NCI-H460 (cell line): ENCODE measurements at places on chromosomes 7 and 10. TPM values are rescaled to one million over a fixed set of nuclear protein-coding genes. Genes with fewer than 3 reads are reported as not detected.

The SAMD9L gene
- total RNA-seq, result 3.8 and 4.7 TPM in 2 replicates

The MYH16 gene
- not detected in 2 replicates for total RNA-seq

The NACAD gene
- 0.14 TPM in 1 of 2 replicates, not detected in the other for total RNA-seq

The XRCC2 gene
- total RNA-seq, result 9.4 and 12.3 TPM in 2 replicates

The PHYHIPL gene
- not detected in 2 replicates for total RNA-seq

The SPDYE6 gene
- total RNA-seq, result not detected in 2 replicates

The CDHR3 gene
- total RNA-seq, result 2.1 and 5.4 TPM in 2 replicates

The GRID2IP gene
- not detected in 2 replicates for total RNA-seq

The GARS1 gene
- total RNA-seq, result 477 and 493 TPM in 2 replicates

The NPY4R2 gene
- total RNA-seq, result not detected in 2 replicates

The CFAP69 gene
- total RNA-seq, result 3.2 and 4.3 TPM in 2 replicates

The ATRNL1 gene
- total RNA-seq, result 6.8 and 7.8 TPM in 2 replicates

The RBM20 gene
- 2.0 and 2.3 TPM in 2 replicates for total RNA-seq

The CALCR gene
- 0.17 and 0.32 TPM in 2 replicates for total RNA-seq

The AHCYL2 gene
- total RNA-seq, result 22.1 and 23.5 TPM in 2 replicates

The TSPAN12 gene
- 9.1 and 9.6 TPM in 2 replicates for total RNA-seq

The NRF1 gene
- total RNA-seq, result 14.8 and 14.9 TPM in 2 replicates

The AP4M1 gene
- 15.8 and 18.1 TPM in 2 replicates for total RNA-seq

The ITIH5 gene
- not detected in 2 replicates for total RNA-seq

The SLC13A1 gene
- not detected in 2 replicates for total RNA-seq

The LRRD1 gene
- not detected in 2 replicates for total RNA-seq

The INHBA gene
- 2.7 and 3.1 TPM in 2 replicates for total RNA-seq

The HYAL4 gene
- not detected in 2 replicates for total RNA-seq

The HOXA2 gene
- 1.8 and 3.0 TPM in 2 replicates for total RNA-seq

The TMEM139 gene
- total RNA-seq, result 4.0 and 7.3 TPM in 2 replicates

The ADO gene
- total RNA-seq, result 41.0 and 42.5 TPM in 2 replicates

The BBIP1 gene
- total RNA-seq, result 95.8 and 110 TPM in 2 replicates

The MXI1 gene
- total RNA-seq, result 34.3 and 34.8 TPM in 2 replicates

The ADCYAP1R1 gene
- total RNA-seq, result not detected in 2 replicates

The KIAA1549 gene
- total RNA-seq, result 6.3 and 7.5 TPM in 2 replicates

The PLAU gene
- 9.5 and 10.3 TPM in 2 replicates for total RNA-seq

The GJC3 gene
- total RNA-seq, result not detected in 2 replicates
